WERI-Rb-1 (cell line): ENCODE measurements at places on chromosomes 5 and 9.
A peak's percentile ranks its signal among the peaks of the same experiment; 100 is the strongest.

DNA sequence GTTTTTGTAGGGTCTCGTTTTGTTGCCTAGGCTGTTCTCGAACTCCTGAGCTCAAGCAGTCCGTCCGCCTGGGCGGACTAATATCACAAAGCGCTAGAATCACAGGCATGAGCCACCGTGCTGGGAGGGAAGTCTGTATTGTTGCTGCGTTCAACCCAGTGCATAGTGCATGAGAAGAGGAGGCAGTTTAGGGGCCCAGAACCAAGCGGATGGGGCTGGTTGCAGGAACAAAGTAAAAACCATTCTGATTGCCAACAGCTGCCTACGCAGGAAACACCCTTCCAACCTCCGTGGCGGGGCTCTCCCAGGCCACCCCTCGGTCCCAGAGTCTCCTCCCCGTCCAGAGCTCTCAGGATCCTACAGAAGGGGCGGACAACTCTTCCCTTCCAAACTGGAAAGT lies 87.1 kb downstream of the ANXA2R start:
- DNase-seq: no peak

- DNase-seq: peak; percentile 88
These were observed 352.4 kb upstream of the ACTBL2 start for GRCh38 chr5:57834829-57835608.

GRCh38 chr9:16540743-16541613 lies 329.5 kb downstream of the BNC2 start:
- no peak for DNase-seq

DNA sequence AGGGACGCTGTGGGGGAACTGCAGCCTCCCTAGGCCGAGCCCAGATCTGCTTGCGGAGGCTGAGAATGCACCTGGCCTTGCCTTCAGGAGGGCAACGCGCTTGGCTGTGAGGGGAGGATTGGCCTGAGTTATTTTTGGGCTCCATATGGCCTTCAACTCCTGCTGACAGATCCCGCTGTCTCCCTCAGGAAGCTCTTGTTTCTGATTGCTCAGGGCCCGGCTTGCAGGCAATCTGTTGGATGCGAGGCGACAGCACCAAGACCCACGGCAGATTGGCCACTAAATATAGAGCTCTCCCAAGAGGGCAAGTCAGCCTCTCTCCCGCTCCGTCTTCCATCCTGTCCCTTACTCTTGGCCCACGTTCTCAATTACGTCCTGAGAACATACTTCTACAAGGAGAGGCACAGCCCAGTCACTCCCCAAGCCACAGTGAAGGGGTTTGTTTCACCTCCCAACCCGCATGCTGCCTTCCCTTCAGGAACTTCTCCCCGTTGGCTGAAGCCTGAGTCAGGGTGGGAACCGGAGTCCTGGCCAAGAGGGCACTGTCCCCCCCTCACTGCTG lies 53.6 kb downstream of the RASGEF1C start:
- peak; percentile 65 for DNase-seq

DNA sequence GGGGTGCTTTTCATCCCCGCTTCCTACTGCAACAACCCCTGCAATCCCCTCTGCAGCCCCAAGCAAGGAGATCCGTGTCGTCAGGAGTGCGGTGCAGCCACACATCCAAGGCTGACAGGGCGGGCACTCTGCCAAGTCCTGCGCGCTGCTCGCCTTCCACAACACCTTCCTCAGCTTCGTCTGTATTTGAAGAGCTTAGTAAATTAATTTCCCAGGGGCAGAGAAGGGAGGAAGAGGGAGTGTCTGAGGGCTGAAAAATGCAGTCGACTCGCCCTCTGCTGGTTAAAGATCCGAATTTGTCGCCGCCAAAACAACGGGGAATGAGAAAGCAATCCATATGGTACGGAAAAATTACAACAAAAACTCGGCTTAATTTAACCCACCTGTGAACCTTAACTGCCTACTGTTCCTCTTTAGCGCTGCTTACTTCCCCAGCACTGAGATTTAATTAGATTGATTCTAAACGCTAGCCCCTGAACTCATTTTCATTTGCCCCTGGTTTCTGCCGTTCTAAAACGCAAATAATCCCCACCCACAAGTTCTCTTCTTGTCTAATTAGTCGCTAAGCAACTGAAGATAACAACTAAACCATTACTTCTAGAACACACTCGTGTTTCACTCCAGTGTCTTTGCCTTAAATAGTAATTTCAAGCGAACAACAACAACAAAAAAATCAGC lies 10.9 kb upstream of the PCDHB1 start:
- DNase-seq: peak; percentile 80

GRCh38 chr9:105964156-105964555 lies 269.8 kb downstream of the TMEM38B start:
- no peak for DNase-seq

DNA sequence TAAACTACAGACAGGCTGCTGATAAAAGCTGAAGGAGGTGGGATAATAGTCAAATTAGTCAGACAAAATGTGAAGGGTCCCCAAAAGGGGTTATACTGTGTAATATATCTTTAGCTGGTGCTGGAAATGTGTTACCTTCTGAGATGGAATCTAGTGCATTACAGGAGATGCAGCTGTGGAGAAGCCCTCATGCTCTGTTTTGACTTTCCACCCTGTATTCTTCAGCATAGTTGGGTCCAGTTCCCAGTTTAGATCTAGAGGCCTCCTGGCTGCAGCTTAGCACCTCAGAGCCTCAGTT lies 122.6 kb downstream of the PAPPA start:
- DNase-seq: no peak

DNA sequence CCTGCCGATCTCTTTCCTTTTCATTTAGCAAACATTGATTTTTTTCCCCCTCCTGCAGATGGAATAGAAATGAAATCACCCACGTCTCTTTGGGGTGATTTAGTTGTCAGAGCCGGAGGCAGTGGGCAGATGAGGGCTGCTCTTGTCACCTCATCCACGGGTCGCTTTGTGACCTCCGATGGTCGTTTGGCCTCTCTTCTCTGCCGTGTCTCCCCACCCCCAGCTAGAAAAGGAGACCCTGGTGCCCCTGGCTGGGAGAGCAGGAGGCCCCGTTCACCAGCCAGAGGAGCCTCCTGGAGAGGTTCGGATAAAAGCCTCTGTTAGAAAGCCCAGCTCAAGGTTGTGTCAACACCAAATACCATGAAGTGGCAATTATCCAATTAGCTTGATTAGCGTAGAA lies 21.6 kb upstream of the RXRA start:
- DNase-seq: no peak

GRCh38 chr9:73200694-73201452 lies 49.2 kb downstream of the ANXA1 start:
- DNase-seq: peak; percentile 74

- no peak for DNase-seq
These were observed 14.4 kb upstream of the GALNT10 start for GRCh38 chr5:154176181-154176580.

GRCh38 chr5:175750511-175750931 lies 92.7 kb downstream of the HRH2 start:
- DNase-seq: peak; percentile 80

DNA sequence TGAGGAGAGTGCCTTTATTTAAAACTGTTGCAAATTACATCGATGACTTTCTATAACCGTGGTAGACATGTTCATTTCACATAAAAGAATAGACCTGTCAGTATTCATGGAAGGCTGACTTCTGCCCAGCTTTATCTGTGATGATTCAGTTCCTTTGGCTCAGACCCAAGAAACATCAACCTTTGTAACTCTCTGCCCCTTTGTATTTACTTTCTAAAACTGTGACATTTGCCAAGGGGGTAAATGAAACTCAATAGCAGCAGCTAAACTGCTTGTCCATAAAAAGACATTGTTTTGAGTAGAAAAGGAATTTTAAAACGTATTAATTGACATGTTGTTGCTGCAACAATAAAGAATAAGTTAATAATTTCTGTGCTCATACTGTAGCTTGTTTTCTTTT lies 137.8 kb upstream of the ANKH start:
- DNase-seq: no peak

GRCh38 chr9:20271723-20272122 lies 350.6 kb downstream of the MLLT3 start:
- DNase-seq: no peak

- DNase-seq: no peak
These were observed 105.5 kb downstream of the RICTOR start for GRCh38 chr5:38968665-38969064.

DNA sequence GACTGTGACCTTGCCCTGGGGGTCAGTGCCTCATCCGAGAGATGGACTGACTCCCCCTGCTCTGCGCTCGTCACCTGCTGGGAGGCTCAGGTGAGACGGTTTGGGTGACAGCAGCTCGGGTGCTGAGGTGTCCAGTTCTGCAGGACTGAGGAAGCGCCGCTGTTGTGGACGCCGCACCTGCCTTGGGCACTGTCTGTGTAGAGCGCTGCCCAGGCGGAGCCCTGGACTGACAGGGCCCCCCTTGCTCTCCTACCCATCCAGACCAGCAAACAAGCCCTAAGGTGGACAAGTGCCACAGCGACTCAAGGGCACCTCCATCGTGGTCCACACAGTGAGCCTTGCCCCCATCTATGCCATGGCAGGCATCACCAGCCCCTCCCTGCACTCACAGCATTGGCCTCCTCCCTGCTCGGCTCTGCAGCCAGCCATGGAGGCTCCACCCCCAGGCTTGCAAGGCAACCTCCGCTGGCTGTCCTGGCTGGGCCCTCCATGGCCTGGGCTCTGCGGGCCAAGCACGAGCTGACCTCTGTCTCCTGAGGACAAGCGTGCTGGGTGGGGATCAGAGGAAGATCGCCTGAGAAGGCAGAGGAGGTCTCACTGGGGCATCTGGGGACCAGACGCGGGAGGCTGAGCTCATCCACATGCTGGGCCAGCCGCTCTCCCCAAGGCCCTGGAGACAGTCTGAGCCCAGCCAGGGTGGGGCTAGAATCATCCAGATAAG lies 87.1 kb upstream of the COL5A1 start:
- DNase-seq: peak; percentile 95

DNA sequence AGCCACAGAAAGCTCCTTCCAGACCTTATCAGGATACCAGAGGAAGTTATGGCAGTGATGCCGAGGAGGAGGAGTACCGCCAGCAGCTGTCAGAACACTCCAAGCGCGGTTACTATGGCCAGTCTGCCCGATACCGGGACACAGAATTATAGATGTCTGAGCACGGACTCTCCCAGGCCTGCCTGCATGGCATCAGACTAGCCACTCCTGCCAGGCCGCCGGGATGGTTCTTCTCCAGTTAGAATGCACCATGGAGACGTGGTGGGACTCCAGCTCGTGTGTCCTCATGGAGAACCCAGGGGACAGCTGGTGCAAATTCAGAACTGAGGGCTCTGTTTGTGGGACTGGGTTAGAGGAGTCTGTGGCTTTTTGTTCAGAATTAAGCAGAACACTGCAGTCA lies 70.8 kb upstream of the ENTREP1 start:
- DNase-seq: no peak

DNA sequence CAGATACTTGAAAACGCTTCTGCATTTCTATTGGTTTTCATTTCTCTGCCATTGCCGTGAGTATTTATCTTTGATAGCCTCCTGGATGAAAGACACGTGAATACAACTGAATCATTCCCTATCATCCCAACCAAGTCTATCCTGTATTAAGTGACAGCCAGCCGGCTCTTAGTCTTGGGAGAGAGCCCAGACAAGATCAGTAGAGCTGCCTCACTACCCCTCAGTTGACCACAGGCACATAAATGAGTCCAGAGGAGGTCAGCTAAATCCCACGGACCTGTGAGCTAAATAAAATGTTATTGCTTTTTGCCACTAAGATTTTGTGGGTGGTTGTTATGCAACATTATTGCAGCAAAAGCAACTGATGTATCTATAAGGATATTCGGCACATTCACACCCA lies 639.0 kb upstream of the ACO1 start:
- DNase-seq: no peak

DNA sequence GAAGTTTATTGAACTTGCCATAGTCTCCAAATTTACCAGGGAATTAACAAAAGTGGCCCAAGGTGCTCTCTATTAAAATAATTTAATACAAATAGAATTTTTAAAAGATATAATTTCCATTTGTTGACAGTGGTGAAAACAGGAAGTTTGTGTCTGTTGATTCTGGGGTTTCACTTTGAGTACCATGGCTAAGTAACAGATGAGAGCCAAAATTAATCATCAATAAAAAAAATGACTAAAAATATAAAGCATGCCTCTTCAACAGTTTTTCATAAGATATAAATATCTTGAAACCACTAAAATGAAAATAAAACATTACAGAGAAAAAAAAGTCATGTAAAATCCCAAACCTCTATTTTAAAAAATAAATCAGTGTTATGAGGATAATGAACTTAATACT lies 49.8 kb downstream of the SGCD start:
- no peak for DNase-seq

- no peak for DNase-seq
These were observed 90.2 kb downstream of the ZNF462 start for GRCh38 chr9:106953174-106953573.

DNA sequence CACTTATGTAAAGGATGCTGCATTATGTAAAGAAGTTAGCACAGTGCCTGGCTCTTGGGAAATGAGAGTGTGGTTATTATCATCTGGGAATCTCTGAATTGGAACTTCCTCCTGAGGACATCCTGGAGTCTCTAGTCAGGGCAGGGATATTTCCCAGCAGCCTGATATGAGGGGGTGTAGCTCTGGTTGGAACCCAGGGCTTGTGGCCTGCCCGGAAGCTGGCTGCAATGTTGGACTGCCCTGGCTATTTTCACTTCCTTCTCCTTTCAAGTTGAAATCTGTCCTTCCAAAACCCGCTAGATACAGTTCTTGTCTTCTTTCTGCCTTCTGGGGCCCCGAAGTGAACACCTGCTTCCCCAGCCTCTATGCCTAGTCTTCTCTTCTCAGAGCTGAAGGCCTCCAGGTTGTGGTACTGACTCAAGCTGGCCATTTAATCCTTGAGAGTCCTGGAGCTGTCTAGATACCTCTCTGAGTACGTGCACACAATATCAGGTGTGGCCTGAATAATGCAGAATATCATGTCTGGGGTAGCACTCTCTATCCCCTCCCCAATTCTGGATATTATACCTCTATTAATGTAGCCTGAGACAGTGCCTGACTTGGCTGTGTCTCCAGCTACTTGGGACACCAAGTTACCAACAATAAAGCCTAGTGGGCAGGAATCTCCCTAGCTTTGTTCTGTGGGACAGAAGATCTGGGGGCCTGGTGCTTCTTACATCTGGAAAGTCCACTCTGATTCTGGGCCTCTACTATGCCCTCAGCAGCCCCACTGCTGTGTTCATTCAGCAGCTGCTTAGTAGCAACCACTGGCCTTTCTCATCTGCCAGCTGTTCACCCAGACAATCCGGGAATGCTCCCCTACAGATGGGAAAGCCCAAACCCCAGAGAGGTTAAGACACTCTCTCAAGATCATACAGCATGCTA lies 45.0 kb downstream of the SLC6A7 start:
- no peak for DNase-seq
